ENCODE measurements at places on chromosomes 6 and 20.

DNA sequence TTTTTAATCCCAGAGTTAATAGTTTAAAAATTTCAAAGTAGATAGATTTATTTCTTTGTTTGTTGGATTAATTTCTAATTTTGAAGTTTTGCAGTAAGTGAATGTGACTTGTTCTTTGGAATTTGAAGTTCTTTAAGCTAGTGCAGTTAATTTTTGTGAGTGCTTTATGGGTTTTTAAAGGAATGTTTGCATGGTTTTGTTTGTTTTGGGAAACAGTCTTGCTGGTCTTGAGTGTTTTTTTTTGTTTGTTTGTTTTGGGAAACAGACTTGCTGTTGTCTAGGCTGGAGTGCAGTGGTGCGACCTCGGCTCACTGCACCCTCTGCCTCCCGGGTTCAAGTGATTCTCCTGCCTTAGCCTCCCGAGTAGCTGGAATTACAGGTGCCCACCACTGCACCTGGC lies 9.5 kb downstream of the PANK2 start:
- DNase-seq = no peak

- DNase-seq = no peak
These were observed 184.4 kb downstream of the GJA10 start for GRCh38 chr6:90078513-90079289.

DNA sequence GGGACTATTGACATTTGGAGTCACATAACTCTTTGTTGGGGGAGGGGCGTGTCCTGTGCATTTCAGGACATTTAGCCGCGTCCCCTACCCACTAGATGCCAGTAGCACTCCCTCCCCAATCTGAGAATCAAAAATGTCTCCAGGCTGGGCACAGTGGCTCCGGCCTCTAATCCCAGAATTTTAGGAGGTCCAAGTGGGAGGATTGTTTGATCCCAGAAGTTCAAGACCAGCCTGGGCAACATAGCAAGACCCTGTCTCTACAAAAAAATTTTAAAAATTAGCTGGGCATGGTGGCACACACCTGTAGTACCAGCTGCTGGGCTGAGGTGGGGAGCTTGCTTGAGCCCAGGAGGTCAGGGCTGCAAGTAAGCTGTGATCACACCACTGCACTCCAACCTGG lies 2.1 kb upstream of the PREX1 start:
- no peak for DNase-seq

- DNase-seq = peak; percentile 71
These were observed 49.3 kb downstream of the RALY start for GRCh38 chr20:34043025-34043424.

DNA sequence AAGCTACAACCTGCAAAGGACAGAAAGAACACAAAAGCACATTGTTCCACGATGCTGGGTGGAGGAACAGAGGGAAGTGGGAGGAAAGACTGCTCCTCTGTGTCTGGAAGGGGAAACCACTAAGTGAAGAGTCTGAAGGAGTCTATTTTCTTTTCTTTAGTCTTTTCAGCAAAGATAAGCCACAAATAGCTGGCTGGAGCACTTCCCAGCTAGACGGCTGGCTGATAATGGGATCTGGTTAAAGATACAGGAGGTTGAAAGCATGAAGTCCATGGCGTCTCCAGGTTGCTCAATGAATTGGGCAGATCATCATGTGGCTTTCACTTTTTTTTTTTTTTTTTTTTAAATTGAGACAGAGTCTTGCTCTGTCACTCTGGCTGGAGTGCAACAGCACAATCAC lies 154.0 kb upstream of the KCNG1 start:
- DNase-seq = no peak

DNA sequence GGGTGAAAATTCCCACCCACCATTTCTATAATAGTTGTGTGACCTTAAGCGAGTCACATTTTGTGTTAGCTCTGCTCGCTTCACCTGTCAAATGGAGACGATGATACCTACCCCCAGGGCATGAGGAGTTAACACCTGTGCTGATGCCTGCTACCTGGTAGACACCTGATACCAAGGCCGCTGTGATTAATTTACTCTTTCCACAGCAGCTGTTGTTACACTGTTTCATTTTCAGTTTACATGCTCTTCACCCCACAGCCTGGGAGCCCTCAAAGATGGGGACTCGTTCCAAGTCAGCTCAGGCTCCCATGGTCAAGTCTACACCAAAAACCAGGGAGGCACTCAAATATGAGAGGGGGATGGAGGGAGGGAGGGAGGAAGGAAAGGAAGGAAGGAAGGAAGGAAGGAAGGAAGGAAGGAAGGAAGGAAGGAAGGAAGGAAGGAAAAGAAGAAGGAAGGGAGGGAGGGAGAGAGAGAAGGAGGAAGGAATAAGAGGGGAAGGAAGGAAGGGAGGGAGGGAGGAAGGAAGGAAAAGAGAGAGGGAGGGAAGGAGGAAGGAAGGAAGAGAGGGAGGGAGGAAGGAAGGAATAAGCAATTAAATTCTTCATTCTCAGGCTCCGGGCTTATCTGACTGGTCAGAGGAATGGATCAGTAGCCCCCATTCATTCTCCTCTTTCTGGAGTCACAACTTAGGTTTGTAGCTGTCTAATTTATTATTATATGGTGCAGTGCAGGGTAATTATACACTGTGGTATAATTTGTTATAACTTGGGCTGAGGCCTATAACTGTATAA lies 40.9 kb downstream of the PDYN start:
- DNase-seq = no peak

DNA sequence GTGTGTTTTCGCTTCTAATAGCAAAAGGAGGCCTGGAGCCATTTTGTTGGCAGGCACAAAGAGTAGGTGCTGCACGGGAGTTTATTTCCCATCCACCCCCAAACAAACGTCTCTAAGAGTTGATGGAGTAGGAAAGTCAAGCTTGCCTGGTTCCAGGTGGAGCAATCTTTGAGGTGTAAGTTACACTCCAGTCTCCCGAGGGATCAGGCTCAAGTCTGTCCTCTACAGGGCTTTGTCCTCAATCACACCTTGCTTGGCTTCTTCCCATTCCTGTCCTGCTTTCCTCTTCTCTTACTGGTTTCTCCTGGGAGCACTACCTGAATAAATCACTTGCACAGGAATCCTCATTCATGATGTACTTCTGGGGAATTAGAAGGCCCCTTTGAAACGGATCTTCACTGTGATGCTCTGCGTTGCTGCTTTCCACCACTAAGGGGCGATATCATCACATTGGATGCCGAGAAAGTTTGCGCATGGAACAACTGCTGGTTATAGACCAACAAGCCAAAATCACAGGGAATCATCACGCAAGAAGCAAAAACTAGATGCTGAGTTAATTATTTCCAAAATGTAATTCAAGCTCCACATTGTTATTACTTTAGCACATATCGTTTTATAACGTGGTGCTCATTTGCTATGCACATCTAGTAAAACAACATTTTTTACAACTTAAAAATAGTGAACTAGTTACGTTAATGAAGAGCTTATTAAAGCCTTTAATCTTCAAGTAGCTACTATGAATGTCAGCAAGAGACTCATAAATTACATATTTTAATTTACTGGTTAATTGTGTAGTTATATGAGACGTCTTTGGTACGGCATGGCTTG lies 156.8 kb downstream of the DNAH8 start:
- peak; percentile 38 for DNase-seq

DNA sequence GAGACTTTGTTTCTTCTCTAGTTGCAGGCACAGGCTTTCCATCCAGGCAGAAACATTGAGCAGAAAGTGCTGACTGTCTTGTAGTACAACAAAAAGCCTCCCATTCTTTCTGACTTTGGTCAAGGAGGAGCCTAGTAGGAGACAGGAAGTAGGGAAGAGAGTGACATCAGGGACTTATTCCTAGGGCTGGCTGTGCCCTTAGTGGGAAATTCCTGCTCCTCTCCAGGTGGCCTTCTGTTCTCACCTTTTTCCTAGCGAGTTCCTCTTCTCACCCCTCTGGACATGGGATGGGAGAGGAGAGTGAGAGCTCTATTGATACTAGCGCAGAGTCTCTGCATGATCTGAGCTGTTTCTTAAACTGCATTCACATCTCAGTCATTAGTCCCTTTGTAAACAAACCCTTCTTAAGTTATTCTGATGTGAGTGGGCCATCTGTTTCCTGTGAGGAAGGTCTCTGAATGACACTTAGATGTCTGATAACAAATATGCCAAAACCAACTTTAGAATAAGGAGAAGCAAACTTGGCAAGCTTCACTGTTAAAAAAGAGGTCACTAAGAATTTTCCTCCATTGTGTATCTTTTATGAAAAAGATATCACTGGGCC lies 455.0 kb downstream of the GJA1 start:
- DNase-seq = peak; percentile 45

- DNase-seq = no peak
These were observed 200 bp downstream of the ZBTB22 start for GRCh38 chr6:33317419-33317668.

- DNase-seq = no peak
These were observed 107.6 kb upstream of the KHDRBS2 start for GRCh38 chr6:62393608-62394007.

Measured in NCI-H524 (cell line).